ENCODE measurements at places on chromosomes 11 and 22.

- no peak for DNase-seq
Measured at GRCh38 chr11:128686021-128686741, 7.7 kb upstream of the FLI1 start.

GRCh38 chr11:112665291-112665690 is 295.9 kb upstream of the NCAM1 start:
- DNase-seq, result no peak

DNA sequence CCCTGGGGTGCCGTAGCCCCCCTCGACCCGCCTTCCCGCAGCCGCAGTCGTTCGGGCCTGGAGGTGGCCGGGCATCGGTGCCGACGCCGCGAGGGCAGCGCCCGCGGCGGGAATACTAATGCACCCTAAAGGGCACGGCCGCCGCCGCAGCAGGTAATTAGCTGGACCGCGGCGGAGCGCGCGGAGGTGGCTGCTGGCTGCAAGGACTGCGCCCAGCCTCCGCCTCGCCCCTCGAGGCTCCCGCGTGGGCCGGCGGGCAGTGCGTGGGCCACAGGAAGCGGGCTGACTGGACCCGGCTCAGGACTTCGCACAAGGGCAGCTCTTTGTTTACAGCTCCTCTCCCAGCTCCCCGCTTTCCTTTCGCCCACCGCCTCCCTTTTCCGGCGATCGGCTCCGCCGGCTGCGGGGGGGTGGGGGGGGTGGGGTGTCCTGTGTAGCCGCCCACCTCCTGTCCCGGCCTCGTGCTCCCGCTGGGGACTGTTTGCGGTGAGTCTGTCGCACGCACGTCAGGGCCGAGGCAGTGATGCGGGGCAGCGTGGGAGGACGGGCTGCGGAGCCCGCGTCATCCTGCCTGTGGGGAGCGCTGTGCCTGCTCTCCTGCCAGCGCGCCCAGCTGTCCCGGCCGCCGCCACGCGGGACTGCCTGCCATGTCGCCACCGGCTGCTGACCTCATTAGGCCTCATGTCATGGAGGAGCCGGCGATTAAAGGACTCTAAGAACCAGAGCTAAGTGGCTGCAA is 53.2 kb downstream of the GRIK4 start:
- peak; percentile 9 for DNase-seq

DNA sequence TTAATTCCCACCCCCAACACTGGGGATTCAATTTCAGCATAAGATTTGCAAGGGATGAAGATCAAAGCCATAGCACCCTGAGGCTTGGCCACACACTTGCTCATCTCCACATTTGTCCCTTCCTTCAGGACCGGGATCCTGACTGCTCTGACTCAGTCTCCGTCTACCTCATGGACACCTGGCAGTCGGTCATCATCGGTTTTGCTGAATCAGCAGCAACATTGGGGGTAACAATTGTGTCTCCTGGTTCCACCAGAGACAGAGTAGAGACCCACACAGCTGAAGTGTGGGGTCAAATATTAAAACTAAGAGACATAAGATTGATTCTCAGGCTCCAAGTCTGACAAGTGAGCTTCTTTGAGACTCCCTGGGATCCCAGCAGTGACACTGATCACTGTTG is 34.6 kb downstream of the GGTLC2 start:
- DNase-seq, result no peak

GRCh38 chr22:28223826-28224225 is 304.8 kb upstream of the PITPNB start:
- no peak for DNase-seq

- DNase-seq, result no peak
Measured at GRCh38 chr11:44112091-44112821, 16.8 kb downstream of the EXT2 start.

GRCh38 chr11:73656985-73657384 is 10.6 kb downstream of the PLEKHB1 start:
- DNase-seq, result no peak

GRCh38 chr11:2185324-2186085 is 13.9 kb upstream of the TH start:
- DNase-seq, result no peak

DNA sequence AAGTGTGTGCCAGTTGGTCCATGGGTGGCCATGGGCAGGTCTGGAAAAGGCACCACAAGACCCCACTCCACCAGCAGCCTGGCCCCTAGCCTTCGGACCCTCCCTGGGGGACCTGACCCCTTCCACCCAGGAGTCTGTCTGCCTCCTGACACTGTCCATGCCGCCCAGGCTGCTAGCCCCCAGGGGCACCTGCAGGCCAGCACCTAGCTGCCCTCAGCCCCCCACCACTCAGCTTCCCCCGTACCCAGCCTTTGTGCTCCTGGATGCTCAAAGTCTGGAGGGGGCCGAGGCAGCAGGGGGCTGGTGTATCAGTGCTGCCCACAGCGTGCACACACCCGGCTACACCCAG is 34.3 kb upstream of the OR10G7 start:
- DNase-seq, result no peak

- DNase-seq, result peak; percentile 68
Measured at GRCh38 chr22:45645526-45646414, 25.9 kb upstream of the ATXN10 start.

- DNase-seq, result no peak
Measured at GRCh38 chr11:17544181-17544622, at the start of gene USH1C. Gene USH1C, minus strand, starts transcription at chr11:17544416. Its CDS starts 109 bp downstream, at chr11:17544307.

DNA sequence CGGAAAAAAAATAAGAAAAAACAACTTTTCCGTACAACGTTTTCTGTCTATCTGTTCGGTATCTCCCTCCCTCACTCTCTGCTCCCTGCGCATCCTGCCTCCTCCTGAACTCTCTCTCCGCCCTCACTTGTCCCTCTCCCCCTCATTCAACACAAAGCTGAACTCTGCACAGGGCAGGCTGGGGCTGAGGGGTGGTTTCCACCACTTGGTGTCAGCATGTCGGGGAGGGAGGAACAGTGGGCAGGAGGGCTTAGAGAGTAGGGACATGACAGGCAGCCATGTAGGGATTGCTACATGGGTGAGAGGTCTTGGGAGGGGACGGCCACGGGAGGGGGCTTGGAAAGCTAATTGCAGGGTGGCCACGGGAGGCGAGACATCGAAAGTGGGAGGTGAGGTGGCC is 17.6 kb downstream of the SLC22A12 start:
- DNase-seq, result no peak

DNA sequence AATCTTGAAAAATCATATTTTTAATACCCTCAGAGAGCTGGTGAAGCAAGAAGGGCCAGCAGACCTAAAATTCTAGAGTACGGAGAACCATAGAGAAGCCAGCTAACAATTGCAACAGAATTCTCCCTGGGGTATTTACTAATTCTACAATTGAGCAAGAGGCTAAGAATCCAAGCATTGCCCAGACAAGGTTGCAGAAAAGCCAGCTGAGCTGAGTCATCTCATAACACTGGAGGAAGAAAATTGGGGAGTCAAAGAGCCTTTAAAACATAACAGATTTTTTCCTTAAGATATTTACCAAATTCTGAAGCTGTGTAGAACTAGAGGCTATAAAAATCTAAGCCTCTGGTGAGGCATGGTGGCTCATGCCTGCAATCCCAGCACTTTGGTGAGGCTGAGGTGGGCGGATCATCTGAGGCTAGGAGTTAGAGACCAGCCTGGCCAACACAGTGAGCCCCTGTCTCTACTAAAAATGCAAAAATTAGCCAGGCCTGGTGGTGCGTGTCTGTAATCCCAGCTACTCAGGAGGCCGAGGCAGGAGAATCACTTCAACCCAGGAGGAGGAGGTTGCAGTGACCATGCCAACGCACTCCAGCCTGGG is 13.6 kb upstream of the TMEM216 start:
- DNase-seq, result no peak

GRCh38 chr11:120074076-120074475 is 63.8 kb downstream of the TRIM29 start:
- DNase-seq, result no peak

GRCh38 chr11:35967042-35967441 is 23.2 kb downstream of the LDLRAD3 start:
- no peak for DNase-seq

DNA sequence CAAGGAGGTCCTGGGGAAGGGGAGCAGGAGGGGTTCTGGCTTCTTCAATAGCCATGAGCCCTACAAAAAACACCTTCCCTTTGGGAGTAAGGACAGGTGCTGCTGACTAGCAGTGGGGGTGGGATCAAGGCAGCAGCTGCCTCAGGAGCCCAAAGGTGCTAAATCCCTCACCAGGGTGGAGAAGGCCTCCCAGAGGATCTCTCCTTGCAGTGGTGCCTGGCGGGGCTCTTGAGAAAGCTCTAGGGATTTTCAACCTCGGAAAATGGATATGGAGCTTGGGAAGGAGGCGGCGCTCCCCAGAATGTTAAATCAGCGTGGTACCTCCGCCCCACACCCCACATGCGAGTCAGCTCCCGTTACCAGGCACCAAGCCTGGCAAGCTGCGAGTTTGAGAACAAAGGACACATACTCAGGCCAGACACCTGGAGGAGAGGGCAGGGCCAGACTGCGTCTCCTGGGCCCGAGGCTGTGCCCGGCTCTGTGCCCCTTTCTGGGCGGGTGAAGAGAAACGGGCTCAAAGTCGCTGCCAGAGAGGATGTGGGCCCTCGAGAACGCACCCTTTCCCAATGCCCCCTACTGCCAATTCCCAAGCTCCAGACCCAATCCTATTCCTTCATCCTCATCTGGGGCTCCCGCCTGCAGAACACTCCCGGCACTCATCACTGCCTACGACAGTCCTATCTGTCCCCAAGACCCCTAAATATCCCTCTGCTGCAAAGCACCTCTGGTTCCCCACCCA is 139.0 kb downstream of the BRD1 start:
- DNase-seq, result no peak
